ENCODE measurements at places on chromosomes 7 and 10.

DNA sequence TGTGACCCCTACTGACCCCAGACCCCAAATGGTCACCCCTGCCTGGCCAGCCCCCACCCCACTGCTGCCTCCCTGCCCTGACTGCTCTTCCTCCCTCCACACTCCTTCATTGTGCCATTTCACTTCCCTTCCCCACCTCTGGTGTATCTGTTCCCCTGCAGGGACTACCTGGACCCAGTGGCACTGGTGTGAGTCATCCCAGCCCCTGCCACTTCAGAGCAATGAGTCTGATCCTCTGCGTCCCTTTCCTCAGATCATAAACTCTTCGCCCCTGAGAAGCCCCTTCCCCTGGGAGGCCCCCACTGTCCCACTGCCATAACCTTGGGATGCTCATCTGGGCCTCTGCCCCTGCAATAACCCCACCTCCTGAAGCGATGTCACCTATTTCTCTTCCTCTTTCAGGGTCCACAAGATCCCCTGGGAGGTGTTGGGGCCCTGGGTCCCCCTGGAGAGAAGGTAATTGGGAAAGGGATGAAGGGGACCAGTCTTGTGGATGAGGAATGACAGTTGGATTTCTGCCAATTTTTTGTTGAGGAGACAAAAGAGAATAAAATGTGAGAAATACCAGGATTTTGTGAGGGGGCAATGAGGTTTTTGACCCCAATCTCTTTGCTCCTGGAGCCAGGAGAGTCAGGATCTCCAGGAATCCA is 19.1 kb upstream of the VOPP1 start:
- no peak for DNase-seq

GRCh38 chr10:120477743-120478141 is 20.7 kb downstream of the PLPP4 start:
- no peak for DNase-seq

DNA sequence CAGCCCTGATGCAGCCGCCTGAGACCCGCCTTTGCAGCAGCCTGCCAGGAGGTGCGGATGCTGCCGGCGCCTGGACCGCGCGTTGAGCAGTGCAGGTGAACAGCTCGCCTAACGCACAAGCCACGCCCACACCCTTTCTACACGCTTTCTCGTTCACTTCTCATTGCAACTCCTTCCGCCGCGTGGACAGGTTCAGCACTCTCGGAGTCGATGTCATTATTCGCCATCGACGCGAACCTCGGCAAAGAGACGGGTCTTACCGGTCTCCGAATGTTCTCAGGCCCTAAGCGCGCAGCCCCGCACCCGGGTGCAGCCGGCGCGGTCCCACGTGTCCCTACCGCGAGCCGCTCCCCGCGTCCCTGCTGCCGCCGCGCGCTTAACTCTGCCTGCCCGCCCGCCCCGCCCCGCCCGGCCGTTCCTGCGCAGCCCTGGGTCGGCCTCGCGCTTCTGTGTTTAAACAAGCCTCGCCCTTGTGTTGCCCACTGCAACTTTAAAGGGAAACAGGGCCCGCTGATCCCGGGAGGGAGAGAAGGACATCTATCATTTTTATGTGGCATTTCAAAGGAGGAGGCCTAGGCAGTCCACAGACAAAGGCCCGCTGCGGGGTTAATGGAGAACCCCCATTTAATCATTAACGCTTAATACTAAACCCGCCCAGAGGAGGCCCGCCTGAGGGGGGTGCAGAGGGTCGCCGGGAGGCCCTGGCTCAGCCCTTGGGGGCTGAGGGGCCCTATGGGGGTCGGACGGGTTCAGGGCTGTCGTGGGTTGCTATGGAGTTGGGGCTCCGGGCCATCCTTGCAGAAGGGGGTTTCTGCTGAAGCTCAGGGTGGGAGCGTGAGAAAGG is 128.5 kb downstream of the WDR11 start:
- DNase-seq = no peak

DNA sequence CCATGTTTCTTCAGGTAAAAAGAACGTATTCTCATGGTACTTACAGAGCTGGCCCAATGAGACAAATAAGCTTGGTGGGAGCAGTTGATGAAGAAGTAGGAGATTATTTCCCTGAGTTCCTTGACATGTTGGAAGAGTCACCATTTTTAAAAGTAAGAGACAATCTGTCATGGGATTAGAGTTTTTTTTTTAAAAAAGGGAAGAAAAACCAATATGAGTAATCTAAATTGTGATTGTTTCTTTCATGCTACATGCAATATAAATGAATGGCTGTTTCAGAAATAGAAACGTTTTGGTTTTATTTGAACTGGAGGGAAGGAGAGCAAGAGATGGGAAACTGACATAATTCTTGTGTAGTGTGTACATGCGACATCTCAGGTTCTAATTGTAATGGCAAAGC is 32.8 kb downstream of the TMEM60 start:
- no peak for DNase-seq

- DNase-seq = no peak
Measured at GRCh38 chr10:100370714-100371481, 23.9 kb downstream of the SCD start.

GRCh38 chr7:73436031-73436929 is 2.7 kb downstream of the FZD9 start:
- DNase-seq = no peak
